Mesothelial cell of epicardium (in vitro differentiated cells): ENCODE measurements at places on chromosomes 7 and 10. TPM values are rescaled to one million over a fixed set of nuclear protein-coding genes. Genes with fewer than 3 reads are reported as not detected.

Gene ADIRF
- 0.29 TPM in 1 of 3 replicates, not detected in the others for total RNA-seq

Gene DNAJC30
- total RNA-seq = 13.1 to 14.8 TPM (median 14.6 TPM) in 3 replicates

- DNase-seq = peak; percentile 65
Observed at GRCh38 chr7:140640060-140640637, 464 bp downstream of the DENND2A start.

GRCh38 chr7:55192723-55193122, 172.4 kb upstream of the LANCL2 start:
- no peak for DNase-seq

GRCh38 chr7:155048006-155048405, 22.1 kb upstream of the HTR5A start:
- no peak for DNase-seq

GRCh38 chr7:69283421-69283820, 314.9 kb upstream of the AUTS2 start:
- no peak for DNase-seq

- no peak for DNase-seq
Observed at GRCh38 chr7:117127585-117128168, 174.4 kb downstream of the ST7 start.

DNA sequence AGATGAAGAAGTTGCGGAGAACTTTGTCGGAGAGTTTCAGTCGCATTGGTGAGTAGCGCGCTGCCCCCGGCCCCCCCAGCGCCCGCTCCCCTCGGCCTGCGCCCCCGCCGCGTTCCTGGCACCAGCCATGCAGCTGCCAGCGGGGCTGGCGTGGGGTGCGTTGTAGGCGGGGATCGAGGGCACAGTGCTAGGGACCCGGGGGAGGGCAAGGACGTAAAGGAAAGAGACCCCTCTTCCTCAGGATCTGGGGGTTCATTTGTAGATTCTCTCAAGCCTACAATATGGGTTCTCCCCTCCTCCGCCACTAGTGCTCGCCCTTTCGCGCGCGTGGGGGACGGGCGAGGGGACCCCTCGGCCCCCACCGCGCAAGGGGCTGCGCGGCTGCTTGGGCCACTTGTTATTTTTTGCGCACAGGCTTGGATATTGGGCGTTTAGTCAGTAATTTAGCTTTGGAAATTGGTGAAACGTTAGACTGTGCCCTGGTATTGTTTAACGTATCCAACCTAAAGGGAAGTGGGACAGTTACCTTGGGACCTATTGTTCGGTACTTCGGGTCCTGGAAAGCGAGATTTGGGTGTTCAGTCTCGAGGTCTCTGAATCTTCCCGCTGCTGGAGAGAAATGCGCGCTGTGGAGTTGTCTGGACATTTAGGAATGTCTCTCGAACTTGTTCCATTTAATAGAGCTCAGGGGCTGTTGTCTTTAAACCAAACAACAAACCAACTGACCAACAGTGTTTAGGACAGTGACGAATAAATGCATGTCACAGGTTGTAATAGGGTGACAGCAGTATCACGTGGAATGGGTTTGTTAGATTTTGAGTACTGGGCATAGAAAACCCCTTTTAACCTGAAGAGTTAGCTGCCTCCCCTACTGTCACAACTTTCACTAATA, 796 bp downstream of the CDK14 start:
- no peak for DNase-seq
